ENCODE measurements at places on chromosomes 4 and X. TPM values are rescaled to one million over a fixed set of nuclear protein-coding genes. Genes with fewer than 3 reads are reported as not detected.

DNA sequence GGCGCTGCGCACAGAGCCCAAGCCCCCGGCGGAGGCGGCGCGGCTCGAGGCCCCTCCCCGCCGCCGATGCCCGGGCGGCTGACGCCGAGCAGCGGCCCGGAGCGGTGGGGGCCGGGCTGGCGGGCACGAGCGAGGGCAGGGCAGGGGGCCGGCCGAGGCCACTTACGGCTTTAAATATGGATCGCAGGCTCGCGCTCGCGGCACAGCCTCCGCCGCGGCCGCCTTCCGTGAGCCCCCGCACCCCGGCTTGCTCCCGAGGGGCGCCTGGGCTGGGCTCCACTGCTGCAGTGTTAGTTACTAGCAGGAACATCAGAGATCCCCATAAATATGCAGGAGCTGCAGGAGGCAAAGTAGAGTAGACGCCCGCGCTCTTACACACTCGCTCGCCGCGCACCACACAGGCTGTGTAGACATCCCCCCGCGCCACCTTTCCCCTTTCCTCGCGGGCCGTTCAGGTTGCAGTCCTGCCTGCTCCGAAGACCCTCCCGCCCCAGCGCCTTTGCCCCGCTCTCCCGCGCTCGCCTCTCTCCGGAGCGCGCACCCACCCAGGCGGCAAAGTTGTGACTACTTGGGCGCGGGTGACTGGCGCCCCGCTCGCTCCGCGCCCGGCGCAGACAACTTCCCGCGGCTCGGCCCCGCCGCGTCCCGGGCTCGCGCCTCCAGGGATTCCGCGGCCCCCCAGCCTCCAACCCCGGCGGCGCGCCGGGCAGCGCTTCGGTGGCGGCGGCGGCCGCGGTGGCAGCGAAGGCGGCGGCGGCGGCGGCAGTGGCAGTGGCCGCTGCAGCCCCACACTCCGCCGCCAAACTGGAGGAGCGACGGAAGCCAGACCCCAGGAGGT, 152.0 kb upstream of the SLC4A4 start:
- no peaks in the 10 kb centered on the region for H3K36me3 ChIP-seq
- peak overlapping the region; percentile 88 for H3K27ac ChIP-seq
- H3K4me1 ChIP-seq: no peaks in the 10 kb centered on the region
- peak overlapping the region; percentile 83 for H3K4me3 ChIP-seq
- DNase-seq: peak; percentile 93

DNA sequence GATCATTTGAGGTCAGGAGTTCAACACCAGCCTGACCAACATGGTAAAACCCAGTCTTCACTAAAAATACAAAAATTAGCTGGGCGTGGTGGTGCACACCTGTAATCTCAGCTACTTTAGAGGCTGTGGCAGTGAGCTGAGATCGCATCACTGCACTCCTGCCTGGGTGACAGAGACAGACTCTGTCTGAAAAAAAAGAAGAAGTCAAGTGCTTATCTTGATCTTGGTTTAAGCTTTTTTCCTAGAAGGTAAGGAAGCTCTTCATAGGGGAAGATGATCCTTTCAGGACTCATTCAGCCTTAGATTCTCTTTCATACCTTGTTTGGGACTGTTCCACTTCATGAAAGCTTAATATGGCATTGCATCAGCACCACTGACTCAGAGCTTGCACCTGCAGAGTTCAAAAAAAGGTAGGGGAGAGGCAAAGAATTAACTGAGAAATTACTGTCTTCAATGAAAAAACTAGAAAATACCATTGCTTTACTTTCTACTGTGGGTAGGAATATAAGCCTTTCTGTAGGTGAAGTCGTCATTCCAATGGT, 70.8 kb upstream of the EPGN start:
- H3K27me3 ChIP-seq: no peaks in the 10 kb centered on the region
- no peak for DNase-seq
- H3K27ac ChIP-seq: no peak overlapping the region
- H3K4me3 ChIP-seq: no peak overlapping the region

DNA sequence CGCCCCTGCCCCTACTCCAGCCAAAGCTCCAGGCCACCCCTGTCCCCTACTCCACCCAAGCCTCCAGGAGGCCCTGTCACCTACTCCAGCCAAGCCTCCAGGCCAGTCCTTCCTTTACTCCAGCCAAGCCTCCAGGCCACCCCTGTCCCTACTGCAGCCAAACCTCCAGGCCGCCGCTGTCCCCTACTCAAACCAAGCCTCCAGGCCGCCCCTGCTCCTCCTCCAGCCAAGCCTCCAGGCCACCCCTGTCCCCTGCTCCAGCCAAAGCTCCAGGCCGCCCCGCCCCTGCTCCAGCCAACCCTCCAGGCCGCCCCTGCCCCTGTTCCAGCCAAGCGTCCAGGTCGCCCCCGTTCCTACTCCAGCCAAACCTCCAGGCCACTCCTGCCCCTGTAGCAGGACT, 5.1 kb upstream of the ASMT start:
- no peaks in the 10 kb centered on the region for H3K4me1 ChIP-seq
- H3K27me3 ChIP-seq: no peaks in the 10 kb centered on the region
- no peak overlapping the region for H3K27ac ChIP-seq
- no peak overlapping the region for H3K4me3 ChIP-seq
- peaks cover 17% of the 10 kb centered on the region for H3K36me3 ChIP-seq
- no peak for DNase-seq

DNA sequence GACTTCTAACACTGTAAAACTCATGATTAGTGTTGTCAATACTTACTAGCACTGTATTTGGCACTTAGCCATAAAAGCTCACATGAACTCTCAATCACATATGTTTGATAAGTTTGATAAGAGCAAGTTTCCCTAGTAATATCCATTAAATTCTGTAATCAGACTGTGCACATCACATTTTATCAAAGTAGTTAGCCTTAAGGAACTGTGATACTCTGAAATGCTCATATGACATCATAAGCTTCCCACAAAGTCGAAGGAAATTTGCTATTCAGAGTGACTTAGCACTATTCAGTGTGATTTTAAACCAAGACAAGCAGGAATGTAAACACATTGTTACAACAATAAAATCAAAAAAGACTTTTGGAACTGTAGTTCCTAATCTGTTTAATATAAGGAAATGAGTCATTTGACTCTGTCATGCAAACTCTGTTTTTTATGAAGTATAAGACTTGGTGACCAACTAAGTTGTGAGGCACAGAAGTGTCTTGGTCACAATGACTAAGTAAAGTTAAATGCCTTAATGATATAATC, 6.7 kb downstream of the SLC7A11 start:
- H3K4me1 ChIP-seq: no peaks in the 10 kb centered on the region
- peak overlapping the region; percentile 10 for H3K27ac ChIP-seq
- DNase-seq: no peak
- H3K4me3 ChIP-seq: no peak overlapping the region

DNA sequence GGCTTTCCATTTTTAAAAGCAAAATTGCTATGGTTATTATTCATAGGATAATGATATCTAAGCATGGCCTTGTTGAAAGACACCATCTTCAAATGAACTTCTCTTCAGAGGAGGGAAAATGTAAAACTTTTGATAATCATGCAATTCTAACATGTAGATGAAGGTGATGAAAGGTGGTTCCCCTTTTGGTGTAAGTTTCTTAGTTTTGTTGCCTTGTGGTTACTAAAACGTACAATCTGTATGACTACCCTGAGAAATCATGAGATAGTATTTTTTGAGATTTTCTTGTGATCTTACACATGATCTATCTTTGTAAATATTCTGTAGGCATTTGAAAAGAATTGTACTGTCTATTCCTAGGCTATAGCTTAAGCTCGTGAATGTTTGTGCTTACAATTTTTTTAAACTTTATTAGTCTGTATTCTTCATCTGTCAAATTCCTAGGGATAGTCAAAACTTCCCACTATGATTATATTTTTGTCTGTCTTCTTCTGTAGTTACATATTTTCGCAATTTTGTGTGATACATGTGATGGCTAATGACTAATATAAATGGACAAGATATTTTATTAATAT, 47.5 kb downstream of the PTPN13 start:
- no peak for DNase-seq
- no peaks in the 10 kb centered on the region for H3K4me1 ChIP-seq
- no peak overlapping the region for H3K4me3 ChIP-seq
- H3K36me3 ChIP-seq: no peaks in the 10 kb centered on the region
- H3K27me3 ChIP-seq: no peaks in the 10 kb centered on the region
- no peak overlapping the region for H3K27ac ChIP-seq

ZNF141 gene
- polyA plus RNA-seq: 4.2 TPM

DNA sequence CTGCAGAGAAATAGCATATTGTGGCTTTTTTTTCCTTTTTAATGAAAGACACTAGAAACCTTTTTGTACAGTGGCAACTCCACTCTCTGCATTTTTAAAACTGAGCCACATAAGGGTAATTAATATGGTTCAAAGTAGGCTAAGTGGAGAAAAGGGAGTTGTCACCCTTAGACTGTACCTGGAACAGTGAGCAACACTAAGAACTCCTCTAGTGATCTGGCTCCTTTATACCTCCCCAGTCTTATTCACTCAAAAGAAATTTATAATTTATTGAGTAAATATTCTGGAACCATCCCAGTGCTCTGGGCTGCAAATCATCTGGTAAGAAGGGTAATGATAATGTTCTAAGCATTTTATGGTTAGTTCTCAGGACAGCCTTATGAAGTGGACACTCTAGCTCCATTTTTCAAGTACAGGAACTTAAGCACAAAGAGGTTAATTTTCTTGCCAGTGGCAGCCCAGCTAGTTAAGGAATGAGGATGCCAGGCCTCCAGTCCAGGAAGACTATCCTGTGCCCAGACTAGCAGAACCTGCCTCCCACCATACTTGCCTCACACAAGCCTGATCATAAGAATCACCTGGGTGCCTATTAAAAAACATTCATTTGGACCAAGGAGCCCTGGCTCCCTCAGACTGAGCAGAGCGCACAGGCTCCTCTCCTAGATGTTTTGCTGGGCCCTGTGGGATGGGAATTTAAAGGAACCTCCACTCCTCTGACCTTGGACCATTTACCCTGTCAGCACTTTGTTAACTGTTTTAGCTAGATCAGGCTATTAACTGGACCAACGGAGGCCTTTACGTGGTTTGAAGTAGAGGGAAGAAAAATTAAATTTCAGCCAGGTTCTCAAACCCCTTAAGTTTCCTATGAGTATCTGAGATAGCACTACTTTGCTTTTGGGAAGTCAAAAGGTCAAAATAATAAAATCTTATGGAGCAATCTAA, 102.6 kb downstream of the PDE5A start:
- H3K4me3 ChIP-seq: no peak overlapping the region
- H3K4me1 ChIP-seq: peaks cover 25% of the 10 kb centered on the region
- no peaks in the 10 kb centered on the region for H3K27me3 ChIP-seq
- DNase-seq: no peak

- no peaks in the 10 kb centered on the region for H3K36me3 ChIP-seq
- H3K27me3 ChIP-seq: no peaks in the 10 kb centered on the region
- DNase-seq: no peak
- no peak overlapping the region for H3K27ac ChIP-seq
Measured at GRCh38 chr4:76029300-76029699, 6.0 kb upstream of the CXCL10 start.

Data from stomach (tissue), 19 donors.